ENCODE measurements at places on chromosomes 1 and 21. TPM values are rescaled to one million over a fixed set of nuclear protein-coding genes. Genes with fewer than 3 reads are reported as not detected.

CD2 gene
- 9.8 TPM for polyA plus RNA-seq

GBP5 gene
- 1.1 TPM for polyA plus RNA-seq

NTNG1 gene
- polyA plus RNA-seq = 0.23 TPM

MARK1 gene
- 3.2 TPM for polyA plus RNA-seq

GBP6 gene
- polyA plus RNA-seq = not detected

NUDT4B gene
- polyA plus RNA-seq = 0.30 TPM

- DNase-seq = no peak
Observed at GRCh38 chr1:248055261-248055660, 8.6 kb downstream of the OR2L3 start.

- DNase-seq = no peak
Observed at GRCh38 chr1:95219407-95219806, 14.6 kb upstream of the RWDD3 start.

DNA sequence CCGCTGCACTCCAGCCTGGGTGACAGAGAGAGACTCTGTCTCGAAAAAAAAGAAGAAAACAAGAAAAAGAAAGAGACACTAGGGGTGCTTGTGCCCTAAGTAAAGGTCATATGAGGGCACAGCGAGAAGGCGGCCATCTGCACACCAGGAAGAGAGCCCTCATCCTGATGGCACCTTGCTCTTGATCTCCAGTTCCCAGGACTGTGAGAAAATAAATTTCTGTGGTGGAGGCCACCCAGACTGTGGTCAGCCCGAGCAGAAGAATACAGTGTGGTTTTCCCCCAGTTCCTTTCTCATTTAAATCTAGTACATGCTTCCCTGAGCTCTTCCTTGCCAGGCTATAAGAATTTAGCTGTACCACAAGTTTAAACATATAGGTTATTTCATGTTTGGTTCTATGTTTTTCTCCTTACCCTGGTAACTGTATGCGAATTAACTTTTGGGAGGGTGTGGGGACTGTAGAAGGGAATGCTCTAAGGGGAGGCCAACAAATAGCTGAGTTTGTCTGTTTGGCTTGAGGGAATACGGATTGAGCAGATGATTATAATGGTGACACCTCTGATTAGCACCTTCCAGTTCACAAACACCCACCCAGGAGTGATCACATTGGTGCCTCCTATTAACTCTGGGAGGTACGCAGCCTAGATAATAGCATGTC is 119.6 kb upstream of the ERRFI1 start:
- no peak for DNase-seq

- DNase-seq = no peak
Observed at GRCh38 chr1:70101774-70102173, 103.6 kb downstream of the LRRC40 start.

GRCh38 chr1:107896936-107897335 is 68.0 kb downstream of the VAV3 start:
- DNase-seq = no peak

All from stomach (tissue), 19 donors.